ENCODE measurements at places on chromosomes 13 and 19.

DNA sequence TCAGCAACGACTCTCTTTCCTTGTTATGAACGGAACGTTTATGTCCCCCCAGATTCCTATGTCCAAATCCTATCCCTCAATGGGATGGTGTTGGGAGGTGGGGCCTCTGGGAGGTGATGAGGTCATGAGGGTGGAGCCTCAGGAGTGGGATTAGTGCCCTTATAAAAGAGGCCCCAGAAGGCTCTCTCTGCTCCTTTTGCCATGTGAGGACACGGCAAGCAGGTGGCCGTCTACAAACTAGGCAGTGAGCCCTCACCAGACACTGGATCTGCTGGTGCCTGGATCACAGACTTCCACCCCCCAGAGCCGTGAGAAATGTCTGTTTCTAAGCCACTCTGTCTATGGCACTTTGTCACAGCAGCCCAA lies 53.2 kb downstream of the EPS15L1 start:
- DNase-seq = no peak

- DNase-seq = no peak
These were observed 687 bp upstream of the FTL start for GRCh38 chr19:48964205-48965039.

DNA sequence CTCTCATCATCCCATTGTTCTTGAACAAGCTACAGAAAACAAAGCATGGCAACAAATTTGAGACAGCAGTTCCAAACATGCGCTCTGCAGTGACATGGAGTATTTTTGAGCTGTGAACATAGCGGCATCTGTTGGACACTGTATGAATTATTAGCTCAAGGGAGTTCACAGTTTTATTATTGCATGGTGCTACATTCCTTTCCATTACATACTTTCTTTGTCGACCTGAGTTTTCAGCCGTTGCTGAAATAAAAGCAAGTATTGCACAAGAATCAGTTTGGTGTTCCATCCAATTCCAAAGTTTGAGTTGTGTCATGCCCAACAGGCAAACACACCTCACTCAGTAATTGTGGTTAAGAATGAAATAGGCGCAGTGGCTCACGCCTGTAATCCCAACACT lies 30.1 kb upstream of the METTL21C start:
- DNase-seq = no peak

- no peak for DNase-seq
These were observed 10.5 kb downstream of the MBD3 start for GRCh38 chr19:1582201-1582600.

DNA sequence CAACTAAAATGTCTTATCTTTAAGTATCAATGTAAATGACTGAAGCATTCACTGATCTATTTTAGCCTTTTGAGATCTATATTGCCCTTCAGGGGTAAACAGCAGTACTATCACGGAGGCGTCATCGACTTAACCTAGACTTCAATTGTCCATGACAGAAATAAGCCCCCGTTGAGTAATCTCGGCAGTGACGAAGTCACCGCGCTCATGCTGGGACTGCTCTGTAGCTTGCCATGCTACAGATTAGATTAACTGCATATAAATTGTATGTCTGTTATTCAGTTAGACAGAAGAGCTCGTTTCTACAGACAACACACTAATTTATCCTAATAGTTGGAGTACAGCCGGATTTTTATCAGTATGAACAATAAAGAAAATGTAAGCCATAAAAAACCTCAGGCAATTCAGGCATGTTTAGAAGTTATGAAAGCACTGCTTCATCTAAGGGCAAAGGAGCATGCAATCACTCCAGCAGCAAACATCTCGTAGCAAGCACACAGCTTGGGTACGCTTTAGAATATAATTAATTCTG lies 56.6 kb downstream of the TUBGCP3 start:
- DNase-seq = no peak

DNA sequence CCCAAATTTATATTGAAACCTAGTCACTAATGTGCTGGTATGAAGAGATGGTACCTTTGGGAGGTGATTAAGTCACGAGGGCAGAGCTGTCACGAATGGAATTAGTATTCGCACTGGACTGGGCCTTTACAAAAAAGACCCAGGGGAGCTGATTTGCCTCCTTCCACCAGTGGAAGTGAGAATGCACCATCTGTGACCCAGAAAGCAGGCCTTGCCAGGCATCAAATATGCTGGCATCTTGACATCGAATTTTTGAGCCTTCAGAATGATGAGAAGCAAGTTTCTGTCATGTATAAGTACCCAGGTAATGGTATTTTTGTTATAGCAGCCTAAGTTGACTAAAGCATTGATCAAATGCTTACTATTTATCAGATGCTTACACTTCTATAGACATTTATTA lies 373.6 kb downstream of the FGF14 start:
- no peak for DNase-seq

GRCh38 chr13:72643311-72643989 lies 84.0 kb downstream of the MZT1 start:
- peak; percentile 12 for DNase-seq

GRCh38 chr19:10095948-10096614 lies 6.4 kb downstream of the ANGPTL6 start:
- DNase-seq = peak; percentile 88
